GM12864 (cell line): ENCODE measurements at places on chromosomes 12 and 14.

- DNase-seq: no peak
Measured at GRCh38 chr12:1607940-1608712, 13.7 kb upstream of the FBXL14 start.

DNA sequence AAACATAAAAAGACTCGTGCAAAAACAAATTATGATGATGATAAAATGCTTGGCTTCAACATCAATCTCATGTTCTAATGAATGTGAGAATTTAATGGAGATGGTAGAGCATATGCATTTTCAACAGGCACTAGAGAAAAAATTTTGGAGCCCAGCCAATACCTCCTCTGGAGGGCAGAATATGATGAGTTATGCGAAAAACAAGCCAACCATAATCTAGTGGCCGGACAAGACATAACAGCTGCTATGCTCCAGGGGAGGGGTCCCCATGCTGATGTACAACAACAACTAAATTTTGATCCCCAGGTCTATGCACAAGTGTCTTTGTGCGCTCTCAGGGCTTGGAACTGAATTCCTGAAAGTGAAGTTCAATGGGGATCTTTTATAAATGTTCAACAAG is 1197.5 kb downstream of the LRFN5 start:
- DNase-seq: no peak

GRCh38 chr14:32244404-32244803 is 41.3 kb upstream of the RNU6-8 start:
- DNase-seq: no peak

- no peak for DNase-seq
Measured at GRCh38 chr12:26460361-26460760, 265.0 kb downstream of the SSPN start.

GRCh38 chr12:12070674-12071656 is at the start of gene BCL2L14:
Gene BCL2L14, plus strand, starts transcription at chr12:12070939. Its CDS starts 8,367 bp downstream, at chr12:12079306.
- no peak for DNase-seq

DNA sequence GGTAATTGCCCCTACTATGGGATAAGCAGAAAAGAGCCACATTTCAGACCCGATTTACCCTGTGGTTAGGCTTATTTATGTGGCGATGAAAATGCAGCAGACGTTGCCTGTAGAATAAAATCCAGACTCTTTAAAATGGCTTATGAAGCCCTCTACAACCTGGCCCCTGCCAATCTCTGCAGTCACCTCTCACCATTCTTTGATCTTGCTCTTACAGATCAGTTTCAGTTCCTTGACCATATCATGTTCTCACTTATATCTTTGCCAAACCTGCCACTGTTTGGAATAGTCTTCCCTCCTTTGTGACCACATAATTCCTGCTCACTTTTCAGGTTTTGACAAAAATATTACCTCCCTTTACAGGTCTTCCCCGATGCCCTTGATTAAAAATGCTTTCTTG is 264.3 kb upstream of the GARIN6 start:
- DNase-seq: no peak

GRCh38 chr12:49708851-49709250 is 1.6 kb upstream of the FMNL3 start:
- DNase-seq: no peak

DNA sequence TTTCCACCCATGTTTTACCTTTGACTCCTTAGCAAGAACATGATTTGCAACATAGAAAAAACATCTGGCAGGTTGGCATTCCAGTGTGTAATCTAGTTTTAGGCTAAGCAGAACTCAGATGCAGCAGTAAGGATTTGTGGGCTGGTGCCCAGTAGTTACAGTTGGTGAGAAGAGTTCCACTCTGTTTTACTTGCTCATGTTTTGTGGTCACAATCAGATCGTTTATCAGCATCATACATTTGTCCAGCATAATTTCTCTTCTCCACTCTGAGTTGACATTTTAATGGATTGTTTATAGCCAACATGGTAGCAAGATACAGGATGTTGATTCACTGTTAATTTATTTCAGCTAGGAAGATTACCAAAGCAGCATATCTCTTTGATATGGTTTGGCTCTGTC is 120.0 kb downstream of the PDE6H start:
- no peak for DNase-seq

- no peak for DNase-seq
Measured at GRCh38 chr14:23559010-23559925, 3.2 kb downstream of the THTPA start.

- no peak for DNase-seq
Measured at GRCh38 chr14:89870316-89870715, 84.2 kb downstream of the EFCAB11 start.

DNA sequence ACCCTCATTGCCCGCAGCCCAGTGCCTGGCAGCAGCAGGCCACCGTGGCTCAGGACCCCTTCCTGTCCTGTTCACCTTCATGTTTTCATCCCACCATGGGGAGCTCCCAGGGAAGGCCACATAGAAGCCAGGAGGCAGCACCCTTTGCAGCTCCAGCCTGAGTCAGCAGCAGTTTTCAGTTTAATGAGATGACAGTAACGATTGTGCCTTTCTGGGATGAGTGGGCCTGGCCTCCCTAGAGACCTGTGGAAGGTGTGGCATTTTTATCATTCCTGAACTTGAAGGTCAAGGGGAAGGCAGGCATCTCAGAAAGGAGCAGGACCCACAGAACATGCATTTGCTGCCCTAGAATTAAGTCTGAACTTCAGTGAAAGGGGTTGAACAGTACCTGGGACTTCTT is 532.8 kb downstream of the FUT8 start:
- DNase-seq: no peak
